ENCODE measurements at places on chromosomes 2 and 18.

DNA sequence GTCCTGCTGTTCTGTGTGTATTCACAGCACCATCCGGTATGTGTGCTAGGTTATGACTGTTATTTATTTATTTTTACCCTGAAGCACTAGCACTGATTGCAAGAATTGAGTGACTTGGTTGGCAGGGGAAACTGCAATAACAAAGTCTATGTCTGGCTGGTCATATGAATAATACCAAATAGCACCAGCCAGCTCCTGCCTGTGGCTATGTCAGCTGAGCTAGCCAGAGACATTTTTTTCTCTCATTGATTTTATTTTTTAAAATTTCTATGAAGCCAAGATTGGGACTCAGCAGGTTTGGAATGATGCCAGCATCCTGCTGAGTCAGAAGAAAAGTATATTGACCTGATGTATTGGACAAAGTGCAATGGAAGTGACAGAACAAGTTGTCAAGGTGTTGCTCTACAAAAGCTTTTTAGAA, 188.5 kb upstream of the CDH2 start:
- peak; percentile 68 for DNase-seq

DNA sequence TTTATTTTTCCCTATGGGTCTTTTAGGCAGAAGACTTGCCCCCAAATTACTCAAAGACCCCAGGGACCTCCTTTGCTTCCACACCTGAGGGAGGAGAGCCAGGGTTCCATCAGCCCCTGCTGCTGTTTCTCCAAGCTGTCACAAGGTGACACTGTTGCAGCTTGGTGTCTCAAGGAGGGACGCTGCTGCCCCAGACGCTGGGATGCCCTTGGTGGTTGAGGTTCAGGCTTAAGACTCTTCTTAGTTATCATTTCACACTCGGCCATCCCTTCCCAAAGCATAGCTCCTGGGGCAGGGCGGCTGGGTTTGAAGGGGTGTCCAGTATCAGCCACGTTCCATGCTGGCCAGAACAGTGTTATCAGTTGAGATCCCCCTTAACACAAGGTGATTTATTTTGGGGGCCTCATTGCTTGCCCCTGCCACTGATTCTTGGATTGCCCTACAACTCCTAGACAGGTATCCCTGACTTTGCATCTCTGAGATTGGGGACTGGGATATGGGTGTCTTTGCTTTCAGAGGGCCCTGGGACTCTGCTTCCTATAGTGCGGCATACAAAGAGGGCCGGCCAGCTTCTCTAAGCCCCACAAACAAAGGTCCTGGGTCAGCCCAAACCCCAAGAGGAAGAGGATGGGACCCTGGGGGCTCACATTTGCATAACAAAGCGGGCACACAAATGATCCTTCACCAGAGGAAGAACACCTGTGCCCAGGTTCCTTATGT, 22.7 kb downstream of the GPR55 start:
- peak; percentile 67 for DNase-seq

DNA sequence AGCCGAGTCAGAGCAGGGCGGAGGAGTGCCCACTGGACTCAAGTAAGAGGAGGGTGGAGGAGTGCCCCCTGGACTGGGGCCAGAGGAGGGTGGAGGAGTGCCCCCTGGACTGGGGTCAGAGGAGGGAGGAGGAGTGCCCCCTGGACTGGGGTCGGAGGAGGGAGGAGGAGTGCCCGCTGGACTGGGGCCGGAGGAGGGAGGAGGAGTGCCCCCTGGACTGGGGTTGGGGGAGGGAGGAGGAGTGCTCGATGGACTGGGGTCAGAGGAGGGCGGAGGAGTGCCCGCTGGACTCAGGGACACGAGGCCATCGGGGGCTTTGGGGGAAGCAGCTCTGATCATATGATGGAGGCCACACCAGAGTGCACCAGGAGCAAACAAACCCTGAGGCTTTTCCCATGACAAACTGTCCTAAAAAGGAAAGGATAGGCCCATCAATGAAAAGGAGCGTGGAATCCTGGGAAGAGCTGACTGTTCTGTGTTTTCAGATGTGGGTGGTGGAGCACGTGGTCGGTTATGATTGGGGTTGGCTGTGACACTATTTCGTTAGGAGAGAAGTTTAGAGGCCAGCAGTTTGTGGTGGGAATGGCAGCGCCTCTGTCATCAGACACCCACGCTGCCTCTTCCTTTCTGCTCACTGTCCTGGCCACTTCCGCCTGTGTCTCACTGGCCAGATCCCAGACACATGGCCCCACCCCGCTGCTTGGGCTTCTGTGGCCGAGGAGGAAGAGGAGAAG, 24.5 kb upstream of the HPCAL1 start:
- peak; percentile 97 for DNase-seq

DNA sequence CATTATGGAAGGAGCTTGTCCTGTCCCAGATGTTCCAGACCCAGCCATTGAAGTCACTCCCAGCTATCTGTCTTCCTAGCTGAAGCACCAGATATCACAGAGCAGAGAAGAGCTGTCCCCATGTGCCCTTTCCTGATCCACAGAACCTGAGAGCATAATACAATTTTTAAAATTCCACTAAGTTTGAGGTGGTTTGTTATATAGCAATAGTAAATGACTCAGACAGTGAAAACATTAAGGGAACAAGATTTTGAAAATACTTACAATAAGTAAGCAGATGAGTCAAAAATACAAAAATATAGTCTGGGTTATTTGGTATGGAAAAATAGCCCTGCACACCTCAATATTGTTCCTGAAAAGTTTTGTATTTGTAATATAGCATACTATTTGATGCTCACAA, 85.8 kb upstream of the GLS start:
- DNase-seq: no peak

DNA sequence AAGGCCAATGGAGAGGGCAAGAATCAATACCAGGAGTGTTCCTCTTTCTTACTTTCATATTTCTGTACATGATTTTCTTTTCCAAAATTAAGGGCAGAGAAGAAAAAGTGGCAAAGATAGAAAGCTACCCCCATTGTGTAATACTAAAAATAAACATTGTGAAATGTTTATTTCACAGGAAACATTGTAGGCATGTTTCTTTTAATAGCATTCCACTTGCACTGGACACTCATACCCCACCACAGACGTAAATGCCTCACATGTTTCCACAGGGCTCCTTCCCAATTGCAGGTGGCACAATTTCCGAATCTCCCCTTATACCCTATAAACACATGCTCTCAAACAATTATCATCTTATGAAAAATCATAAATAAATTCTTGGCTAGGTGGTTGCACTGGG, 645.1 kb upstream of the SETBP1 start:
- DNase-seq: no peak

- DNase-seq: no peak
Observed at GRCh38 chr2:210167227-210167626, 4.0 kb downstream of the KANSL1L start.

- DNase-seq: no peak
Observed at GRCh38 chr2:238703053-238703415, 144.9 kb upstream of the TWIST2 start.

- peak; percentile 47 for DNase-seq
Observed at GRCh38 chr2:222862106-222862908, 1.5 kb downstream of the ACSL3 start.

DNA sequence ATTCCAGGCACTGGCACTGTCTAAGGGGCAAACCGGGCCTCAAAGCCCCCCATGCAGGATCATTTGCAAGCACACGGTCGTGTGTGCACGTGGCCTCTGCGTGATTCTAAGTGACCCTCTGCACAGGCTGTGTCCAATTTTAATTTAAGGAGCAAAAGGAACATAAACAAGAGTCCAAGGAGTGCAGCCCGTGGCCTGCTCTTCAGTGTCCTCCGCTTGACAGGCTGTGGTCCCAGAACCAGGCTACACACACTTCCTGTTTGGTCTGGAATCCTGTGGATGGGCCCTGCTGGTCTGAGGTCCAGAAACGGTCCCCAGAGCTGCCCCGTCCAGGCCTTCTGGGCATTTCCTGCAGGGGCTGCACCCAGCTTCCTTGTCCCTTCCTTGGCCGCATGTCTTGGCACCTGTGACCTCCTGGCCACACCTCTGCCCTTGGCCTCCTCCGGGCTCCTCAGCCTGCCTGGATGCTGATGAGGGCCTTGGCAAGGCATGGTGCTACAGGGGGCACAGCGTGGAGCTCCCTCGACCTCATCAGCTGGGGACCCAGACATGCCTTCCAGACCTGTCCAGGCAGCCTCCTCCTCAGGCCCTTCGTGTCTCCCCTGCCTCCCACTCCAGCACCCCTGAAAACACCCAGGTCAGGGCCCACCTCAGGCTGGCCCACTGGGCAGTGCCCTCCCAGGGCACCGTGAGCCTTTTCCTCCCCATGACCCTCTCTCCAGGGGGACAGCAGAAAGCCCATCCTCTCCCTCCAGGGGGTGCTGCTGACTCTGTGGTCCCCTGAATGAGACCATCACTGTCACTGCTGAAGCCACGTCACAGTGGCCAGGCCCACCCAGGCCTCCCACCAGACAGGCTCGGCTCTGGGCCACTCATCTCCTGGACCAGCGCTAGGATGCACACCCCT, 136.4 kb upstream of the GPC1 start:
- no peak for DNase-seq

DNA sequence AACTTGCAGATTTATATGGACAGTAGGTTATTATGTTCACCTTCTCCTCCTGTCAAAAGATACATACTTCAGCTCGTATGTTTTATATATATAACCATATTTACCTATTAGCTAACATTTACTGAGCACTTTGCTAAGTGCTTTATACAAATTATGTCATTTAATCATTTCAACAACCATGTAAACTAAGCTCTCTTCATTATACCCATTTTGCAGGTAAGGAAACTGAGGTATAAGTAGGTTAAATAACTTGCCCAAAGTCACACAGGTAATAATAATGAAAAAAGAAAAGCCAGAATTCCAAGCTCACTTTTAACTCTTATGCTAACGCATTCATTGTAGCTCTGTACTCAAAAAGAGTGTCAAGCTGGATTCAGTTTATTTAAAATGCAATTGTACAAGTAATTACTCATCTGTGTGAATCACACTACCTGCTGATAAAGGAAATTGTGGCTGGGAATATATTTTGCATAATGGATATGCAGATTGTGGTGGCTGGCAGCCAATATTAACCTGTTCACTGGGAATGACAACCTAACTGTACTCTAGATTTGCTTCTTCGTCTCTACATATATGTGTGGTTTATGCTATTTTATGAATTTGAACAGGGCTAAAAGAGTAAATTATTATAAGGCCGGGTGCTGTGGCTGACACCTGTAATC, 20.6 kb downstream of the SLC16A14 start:
- no peak for DNase-seq

- no peak for DNase-seq
Observed at GRCh38 chr2:211306929-211307328, 750.5 kb downstream of the CPS1 start.

DNA sequence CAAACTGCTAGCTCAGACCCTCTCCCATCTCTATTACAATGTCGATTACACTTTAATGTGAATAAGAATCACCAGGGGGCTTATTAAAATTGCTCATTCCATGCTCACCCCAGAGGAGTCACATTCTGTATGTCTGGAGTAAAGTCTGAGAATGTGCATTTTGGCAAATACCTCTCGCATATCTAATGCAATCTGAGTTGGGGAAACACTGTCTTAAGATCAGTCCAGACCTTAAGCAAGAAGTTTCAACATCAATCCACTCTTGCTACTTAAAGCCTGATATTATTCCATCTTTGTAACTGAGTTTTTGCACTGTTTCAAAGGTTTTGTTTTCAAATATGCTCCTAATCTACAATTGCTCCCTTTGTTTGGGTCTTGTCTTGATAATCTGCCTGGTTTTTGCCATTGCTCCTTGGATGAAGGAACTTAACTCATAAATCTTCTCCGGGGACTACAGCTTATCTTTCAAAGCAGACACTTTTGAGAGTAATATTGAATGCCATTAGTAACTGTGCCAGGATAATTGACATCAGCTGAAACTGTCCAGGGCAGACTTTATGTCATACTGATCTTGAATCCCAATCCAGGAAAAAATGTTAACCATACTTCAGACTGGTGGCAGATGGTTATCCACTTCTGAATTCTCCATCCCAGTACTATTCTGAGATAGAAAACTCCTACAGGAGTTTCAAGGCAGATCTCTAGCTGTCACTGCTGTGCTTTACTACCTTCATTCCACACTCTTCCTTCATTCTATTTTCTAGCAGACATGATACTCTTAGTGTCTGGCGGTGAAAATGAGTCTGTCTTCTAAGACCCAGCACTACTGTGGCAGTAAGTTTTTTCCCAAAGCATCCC, 200.9 kb downstream of the ERBB4 start:
- no peak for DNase-seq

DNA sequence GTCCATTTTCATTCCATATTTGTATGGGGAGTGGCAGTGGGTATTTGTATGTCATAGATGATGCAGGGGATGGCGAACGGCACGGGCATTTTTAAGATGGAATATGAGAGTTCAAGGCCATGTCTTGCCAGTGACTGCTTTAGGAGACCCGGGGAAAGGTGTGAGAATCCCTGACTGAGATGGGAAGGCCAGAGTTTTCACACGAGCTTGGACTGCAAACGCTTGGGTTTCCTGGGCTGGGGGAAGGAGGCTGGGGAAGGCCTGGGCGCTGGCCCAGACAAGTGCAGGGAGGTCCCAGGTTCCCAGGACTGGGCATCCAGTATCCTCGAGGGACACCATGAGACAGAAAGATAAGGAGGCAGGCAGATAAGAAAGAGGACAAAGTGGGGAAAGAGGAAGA, 35.2 kb downstream of the CNGA3 start:
- no peak for DNase-seq

GRCh38 chr2:75025633-75026380, 67.4 kb downstream of the POLE4 start:
- no peak for DNase-seq

DNA sequence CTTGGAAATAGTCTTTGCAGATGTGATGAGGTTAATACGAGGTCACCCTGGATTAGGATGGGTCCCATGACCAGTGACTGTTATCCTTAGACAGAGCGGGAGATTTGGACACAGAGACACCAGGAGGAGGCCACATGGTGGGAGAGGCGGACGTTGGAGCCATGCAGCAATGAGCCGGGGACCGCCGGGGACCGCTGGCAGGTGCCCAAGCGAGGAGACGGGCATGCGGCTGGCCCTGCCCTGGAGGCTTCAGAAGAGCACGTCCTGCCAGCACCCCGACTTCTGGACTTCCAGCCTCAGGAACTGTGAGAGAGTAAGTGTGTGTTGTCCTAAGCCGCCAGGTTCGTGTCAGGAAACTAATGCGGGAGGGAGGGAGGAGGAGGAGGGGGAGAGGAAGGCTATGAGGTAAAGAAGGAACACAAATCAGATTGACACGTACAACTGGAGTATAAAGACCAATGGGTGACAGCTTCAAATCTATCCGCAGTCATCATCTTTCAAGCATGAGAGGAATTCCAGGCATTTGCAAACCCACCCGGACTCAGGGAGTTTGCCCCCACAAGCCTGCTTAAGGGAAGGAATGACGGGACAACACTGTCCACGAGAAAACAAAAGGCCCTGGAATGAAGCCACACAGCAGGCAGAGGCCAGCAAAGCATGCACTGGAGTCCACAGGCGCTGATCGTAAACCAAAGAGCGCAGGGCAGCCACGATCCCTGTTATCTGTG, 11.6 kb upstream of the BOK start:
- DNase-seq: peak; percentile 85

DNA sequence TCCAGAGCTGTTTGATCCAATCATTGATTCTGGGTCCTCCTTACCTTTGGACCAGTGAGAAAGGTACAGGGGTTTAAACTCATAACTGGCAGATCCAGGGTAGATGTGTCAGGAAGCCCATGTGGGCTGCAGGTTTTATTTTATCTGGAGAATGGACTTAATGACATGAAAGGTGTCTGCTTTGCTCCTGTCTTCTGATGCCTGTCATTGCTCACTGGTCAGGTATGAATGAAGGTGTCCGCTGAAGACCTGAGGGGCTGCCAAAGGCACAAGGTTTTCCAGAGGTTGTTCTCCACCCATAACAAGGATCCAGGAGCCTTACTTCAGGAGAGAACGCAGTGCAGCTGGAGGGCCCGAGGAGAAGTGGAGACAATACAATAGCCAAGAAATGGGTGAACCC, 74.2 kb downstream of the CHRNA1 start:
- no peak for DNase-seq

Data from M059J (cell line).